ENCODE measurements at places on chromosomes 3 and 15. TPM values are rescaled to one million over a fixed set of nuclear protein-coding genes. Genes with fewer than 3 reads are reported as not detected.
A peak's percentile ranks its signal among the peaks of the same experiment; 100 is the strongest.

TMEM266 gene
- total RNA-seq = 0.16 TPM

NPAP1 gene
- total RNA-seq = not detected

TRAT1 gene
- total RNA-seq = 146 TPM

MITF gene
- total RNA-seq = 0.51 TPM

HTR3D gene
- total RNA-seq = not detected

AHSG gene
- 1.9 TPM for total RNA-seq

FBXW12 gene
- not detected for total RNA-seq

SNTN gene
- total RNA-seq = not detected

CLRN1 gene
- not detected for total RNA-seq

GRCh38 chr15:59696332-59696731 lies 7.2 kb upstream of the BNIP2 start:
- no peak for DNase-seq

DNA sequence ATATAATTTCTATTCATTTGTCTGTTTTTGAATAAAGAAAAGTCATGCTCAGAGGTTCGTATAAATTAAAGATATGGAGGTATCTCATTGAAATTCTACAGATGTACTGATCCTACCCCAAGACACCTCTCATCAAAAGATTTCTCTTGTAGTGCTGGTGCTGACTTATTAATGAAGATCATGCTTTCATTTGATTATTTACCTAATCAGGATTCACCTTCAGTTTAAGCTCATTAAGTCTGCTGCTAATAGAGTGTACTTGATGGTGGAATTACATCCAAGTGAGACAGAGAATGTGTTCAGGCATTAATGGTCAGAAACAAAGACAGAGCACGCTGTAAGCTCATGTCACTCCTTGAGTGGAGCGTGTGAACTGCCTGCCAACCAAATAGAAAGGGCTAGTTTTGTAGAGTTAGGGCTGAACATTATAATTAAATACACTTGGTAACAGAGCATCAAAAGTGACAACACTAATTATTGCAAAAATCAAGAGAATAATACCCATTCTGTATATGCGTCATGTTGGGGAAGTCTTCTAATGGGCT lies 45.5 kb downstream of the KBTBD12 start:
- no peak for DNase-seq

GRCh38 chr15:80162059-80162554 lies 9.3 kb downstream of the FAH start:
- no peak for DNase-seq

- no peak for DNase-seq
Observed at GRCh38 chr15:52699457-52699856, 20.3 kb upstream of the ATOSA start.

GRCh38 chr3:126952983-126953660 lies 29.8 kb upstream of the PLXNA1 start:
- no peak for DNase-seq

DNA sequence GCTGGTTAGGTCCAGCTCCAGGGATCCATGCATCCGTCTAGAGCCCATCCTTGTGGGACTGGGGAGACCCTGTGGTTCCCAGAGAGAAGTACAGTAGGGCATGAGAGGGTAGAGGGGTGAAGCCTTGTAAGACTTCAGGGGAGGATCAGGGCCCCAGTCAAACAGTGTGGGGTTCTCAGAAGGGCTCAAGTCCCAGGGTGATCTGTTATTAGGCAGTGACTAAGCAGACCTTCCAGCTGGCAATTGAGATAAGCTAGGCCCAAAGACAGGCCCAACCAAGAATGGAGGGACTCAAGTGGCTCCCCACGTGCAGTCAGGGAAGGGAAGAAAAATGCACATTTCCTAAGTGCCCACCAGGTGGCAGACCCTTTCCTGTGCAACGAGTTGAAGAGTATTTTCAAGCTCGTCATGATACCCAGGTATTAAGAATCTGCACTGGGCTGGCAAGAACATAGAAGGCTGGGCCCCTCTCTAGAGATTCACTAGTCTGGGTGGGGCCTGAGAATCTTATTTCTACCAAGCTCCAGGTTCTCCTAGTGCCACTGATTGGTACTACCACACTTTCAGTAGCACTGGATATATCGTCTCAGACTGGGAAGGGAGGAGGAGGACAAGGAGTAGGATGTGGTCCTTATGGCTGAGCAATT lies 240.8 kb downstream of the NR1D2 start:
- no peak for DNase-seq

DNA sequence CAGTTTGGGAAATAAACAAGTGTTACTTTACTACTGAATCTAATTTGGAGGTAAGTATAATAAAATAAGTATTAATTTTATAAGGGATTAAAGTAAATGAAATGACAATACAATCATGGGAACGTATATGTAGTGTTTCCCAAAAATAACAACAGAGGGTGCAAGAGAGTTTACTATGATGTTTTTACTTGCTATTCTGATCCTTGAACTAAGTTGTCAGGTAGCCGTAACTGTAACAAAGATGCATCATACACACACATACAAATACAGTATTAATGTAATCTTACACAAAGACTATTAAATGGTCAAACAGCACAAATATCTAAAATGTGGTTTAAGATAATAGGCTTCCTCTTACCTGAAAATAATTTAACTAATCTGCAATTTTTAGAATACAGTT lies 311.4 kb downstream of the TBC1D5 start:
- DNase-seq = no peak

- DNase-seq = no peak
Observed at GRCh38 chr3:134449277-134449676, 36.5 kb downstream of the ANAPC13 start.

DNA sequence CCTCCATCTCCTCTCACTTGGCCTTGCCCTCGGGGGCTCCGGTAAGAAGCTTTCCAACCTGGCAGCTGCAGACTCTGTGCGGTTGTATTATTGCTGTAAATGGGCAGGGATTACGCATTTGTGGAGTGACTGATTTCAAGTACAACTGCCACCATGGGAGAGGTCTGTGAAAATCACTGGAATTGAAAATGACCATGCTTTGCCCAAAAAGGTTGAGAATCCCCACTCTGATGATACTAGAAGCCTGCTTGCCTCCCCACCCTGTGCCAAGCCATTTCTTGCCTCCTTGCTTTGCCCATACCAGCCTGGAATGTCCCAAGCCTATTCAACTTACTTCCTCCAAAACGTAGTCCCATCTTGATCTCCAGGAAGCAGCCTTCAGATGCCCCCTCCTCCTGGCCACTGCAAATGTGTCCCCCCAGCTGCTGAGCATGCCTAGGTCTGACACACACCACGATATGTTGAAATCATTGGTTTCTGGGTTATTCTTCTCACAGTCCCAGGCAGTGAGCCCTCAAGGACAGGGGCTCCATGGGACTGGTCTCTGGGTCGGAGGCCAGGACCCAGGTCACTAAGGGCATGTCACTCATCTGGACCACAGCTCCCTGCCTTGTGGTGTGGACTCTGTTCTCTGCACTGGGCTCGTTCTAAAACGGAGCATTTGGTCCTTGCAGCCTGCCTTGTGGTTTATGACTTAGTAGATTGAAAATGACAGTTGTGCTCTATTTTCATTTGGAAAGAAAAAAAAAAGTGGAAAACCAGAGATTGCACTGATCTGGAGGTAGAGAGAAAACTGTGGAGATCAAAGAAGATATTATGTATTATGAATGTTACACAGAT lies 42.9 kb downstream of the SMAD3 start:
- DNase-seq = no peak

DNA sequence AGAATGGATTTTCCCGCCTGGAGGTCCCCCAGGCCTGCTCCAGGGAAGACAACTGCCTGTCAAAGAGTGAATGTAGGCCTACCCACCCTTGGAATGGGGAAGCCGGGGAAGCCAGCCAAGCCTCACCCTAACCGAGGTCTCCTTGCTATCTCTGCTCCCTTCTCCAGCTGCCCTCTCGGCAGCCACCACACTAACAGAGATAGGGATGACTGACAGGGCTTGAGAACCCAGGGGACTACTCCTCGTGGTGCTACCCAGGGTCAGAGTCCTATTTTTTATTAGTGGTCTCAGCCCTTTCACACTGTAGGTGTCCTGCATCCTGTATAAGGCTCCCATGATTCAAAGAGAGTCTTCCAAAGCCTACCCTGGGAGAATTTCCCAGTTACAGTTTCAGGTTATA lies 160.6 kb upstream of the CHRM5 start:
- no peak for DNase-seq

DNA sequence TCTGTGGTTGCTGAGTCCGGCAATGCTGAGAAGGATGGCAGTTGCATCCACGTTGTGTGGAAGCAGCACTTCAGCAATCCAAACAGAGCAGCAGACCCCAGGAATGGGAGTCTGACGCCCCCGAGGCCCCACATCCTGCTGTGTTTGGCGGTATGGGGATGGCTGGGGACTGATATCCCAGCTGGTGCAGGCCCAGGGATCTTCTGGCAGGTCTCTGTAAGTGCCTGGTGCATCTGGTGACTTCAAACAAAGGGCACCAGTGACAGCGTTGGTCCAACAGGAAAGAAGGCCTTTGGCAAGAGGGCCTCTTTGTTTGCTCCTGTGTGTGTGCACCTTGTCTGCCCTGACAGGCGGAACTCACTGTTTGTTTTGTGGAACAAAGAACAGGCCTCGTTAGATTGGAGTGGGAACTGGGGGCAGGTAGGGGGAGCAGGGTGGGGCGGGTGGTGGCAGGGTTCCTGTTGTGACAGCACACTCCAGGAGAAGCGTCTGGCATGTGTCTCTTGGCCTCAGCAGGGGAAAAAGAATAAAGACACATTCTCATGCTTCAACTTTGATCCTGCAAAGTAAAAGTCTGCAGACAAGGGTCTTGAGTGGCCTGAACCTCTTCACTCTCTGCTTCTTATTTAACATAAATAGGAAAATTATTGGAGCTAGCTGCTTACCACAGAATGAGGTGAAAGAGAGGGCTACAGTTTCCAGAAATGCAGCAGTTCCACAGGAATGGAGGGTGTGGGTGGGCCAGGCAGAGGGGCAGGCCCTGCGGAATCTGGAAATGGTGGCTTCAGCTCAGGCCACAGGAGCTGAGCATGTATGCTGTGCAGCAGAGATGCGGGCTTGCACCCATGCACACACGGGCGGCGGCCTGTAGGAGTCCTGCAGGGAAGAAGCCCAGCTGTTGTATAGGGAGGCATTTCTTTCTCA lies 94.5 kb upstream of the MYZAP start:
- no peak for DNase-seq

GRCh38 chr15:96270581-96271172 lies 59.8 kb upstream of the NR2F2 start:
- DNase-seq = no peak

DNA sequence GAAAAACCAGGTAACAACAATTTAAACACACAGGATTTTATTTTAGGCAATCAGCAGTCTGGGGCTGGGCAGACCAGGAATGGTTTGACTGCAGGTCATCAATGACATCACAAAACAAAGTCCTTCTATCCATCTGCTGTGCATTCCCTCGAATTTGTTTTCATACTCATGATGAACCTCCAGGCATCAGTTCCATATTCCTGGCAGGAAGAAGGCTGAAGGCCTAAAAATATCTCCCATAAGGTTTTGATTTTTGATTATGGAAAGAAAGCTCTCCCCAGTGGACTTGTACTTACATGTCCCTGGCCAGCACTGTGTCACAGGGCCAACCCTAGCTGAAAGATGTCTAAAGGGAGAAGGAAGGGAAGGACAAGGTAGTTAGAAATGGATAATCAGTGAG lies 107.4 kb downstream of the PEAK1 start:
- no peak for DNase-seq

- no peak for DNase-seq
Observed at GRCh38 chr3:191889106-191889505, 428.1 kb downstream of the PYDC2 start.

GRCh38 chr15:79923079-79923514 lies 26.3 kb upstream of the MTHFS start:
- peak; percentile 70 for DNase-seq

DNA sequence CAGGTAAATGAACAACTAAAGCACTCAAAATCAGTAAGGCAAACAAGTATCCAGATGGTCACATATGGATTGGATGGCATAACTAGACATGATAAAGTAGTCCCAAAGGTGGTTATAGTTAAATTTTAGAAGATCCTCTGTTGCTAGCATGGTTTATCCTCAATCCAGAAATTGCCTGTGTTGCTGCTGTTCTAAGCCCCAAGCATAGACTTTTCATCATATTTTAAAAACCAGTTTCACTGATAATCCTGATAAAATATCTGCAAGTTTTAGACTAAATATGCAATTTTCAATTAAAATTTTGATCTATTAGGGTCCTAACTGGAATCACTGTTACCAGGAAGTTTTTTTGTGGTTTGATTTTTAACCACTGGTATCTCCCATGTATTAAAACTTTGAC lies 35.4 kb downstream of the MBNL1 start:
- DNase-seq = no peak

DNA sequence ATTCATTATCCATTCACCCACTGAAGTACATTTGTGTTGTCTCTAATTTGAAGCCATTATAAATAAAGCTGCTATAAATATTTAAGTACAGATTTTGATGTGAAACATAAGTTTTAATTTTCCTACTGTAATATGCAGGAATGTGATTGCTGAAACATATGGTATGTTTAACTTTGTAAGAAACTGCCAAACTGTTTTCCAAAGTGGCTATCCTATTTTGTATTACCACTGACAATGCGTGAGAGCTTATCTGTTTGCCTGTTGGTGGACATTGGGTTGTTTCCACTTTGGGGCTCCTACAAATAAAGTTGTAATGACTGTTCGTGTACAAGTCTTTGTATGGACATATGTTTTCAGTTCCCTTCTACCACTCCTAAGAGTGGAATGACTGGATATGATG lies 2.5 kb downstream of the WDR93 start:
- no peak for DNase-seq

GRCh38 chr3:50299929-50300680 lies 900 bp upstream of the HYAL3 start:
- DNase-seq = no peak

- no peak for DNase-seq
Observed at GRCh38 chr3:33883951-33884561, 85.6 kb downstream of the PDCD6IP start.

DNA sequence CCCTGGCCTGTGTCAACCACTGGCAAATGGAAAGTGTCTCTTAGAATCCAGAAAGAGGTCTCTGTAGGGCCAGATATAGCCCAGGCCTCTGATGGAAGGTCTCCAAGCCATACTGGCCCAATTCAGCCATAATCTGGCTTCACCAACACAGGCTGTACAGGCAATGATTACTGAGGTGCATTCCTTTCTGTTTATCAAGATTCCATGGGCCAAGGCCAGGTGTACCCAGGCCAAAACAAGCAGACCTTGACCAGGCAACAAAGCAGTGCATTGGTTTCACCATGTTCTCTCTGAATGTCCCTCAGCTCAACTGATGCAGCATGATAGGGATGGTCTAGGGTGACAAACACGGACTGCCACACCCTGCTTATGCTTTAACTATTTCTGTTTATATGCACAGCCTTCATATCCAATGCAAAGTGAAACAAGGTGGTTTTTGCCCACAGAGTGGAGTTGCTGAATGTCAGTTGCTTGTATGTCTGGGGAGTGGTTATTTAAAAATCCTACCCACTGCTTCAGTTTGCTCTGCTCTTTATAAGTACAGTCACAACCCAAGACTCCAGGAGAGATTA lies 25.2 kb downstream of the CCNL1 start:
- DNase-seq = no peak
